ENCODE measurements at places on chromosomes 1 and 21.

DNA sequence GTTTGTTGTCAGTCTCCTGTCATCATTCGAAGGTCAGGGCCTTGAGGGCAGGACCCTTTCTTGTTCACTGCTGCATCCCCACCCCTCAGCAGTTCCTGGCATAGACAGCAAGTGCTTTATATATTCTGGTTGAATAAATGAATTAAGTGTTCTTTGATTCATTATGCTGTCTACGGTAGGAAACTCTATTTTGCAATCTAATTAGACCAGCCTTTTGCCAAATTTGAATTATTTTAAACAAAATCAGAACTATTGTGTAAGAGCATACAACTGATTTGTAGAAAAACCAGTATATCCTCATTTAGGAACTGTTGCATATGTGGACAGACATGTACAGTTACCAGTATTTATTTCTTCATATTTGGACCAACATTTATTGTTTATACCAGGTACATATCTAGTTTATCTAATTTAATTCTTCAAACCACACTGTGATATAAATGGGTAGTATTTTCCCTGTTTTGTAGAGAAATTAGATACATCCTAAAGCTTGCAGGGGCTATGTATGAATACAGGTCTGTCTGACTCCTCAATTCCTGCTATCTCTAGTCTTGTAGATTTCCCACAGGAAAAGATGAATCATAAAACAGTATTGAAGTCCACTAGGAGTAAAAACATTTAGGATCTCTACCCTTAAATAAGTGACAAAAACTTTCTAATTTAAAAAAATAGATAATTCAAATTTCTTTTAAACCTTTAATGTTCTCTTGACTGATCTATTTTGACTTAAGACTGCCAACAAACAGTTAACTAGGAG, 10.4 kb downstream of the MGST3 start:
- no peak for DNase-seq

DNA sequence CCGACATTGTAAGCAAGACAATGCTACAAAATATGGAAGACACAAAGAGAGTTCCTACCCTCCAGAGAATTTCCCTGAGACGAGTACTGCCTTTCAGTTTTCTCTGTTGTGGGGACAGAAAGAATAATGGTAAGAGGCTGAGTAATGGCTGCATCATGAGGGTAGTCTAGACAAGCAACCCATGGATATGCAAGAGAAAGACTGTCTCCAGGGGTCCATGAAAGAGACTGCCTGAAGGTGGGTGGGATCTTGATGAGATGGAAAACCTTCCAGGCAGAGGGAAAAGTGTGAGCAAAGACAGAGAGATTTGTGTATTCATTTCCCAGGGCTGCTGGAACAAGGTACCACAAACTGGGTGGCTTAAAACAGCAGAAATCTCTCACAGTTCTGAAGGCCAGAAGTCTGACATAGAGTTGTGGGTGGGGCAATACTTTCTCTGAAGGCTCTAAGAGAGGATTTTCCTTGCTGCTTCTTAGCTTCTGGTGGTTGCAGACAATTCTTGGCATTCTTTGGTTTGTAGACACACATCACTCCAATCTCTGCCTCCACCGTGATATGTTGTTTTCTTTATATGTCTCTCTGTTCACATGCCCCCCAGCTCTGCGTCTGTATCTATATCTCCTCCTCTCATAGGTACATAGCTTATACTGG, 41.4 kb downstream of the ANP32E start:
- DNase-seq: no peak

DNA sequence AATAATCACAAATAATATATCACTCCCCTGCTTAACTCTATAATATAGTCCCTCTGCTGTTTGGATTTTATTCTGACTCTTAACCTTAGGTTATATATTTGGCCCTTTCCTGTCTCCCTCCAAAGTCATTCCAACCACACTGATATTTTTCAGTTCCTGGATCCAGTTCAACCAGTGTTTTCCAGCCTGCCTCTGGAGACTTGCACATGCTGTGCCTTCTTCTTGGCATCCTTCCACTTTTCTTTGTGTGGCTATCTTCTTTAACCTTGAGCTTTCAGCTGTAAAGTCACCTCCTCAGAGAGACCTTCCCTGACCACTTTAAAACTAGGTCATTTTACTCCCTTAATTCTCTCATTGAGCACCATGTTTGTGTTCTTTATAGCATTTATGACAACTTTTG, 19.4 kb downstream of the CERS2 start:
- no peak for DNase-seq

- no peak for DNase-seq
Observed at GRCh38 chr21:44398499-44398898, 45.1 kb downstream of the TRPM2 start.

DNA sequence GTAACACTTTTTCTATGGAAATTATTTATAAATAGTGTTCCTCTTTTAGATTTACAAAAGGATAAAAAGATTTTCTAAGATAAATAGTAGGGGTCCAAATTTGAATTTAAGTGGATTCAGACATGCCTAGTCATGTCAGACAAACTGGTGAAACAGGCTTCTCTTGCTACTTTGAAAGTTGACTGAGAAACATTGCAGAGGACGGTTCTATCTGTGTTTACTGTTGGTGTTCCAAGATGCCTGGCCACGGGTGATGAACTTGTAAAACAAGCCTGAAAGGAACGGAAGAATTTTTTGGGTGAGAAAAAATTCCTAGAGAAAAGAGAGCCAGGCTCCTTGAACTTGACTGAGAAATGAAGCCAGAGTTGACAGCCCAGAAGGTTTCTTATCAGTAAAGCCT, 2.2 kb downstream of the KRTAP19-1 start:
- DNase-seq: no peak

DNA sequence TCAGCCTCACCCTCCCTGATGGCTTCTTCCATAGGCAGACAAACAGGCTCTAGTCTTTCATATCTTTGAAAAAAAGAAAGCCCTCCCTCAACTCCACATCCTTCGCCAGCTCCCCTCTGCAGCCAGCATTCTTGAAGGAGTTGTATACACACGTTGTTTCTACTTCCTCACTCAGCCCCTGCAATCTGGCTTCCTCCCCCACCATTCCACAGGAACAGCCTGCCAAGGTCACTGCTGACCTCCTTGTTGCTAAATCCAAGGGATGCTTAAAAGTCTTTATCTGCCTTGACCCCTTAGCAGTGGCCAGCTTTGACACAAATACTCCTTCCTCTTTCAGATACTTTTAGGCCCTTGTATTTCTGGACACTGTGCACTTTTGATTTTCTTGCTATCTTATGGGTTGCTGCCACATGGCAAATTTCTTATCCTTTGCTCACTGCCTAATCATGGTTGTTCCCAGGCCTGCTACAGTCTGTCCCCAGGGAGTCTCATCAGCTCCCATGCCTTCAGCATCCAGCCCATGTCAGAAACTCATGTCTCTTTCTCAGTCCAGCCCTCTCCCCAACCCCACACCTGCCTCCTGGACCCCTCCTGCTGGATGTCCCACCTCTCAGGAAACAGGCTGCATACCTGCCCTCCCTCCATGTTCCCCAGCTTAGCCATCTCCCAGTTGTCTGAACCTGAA, 8.3 kb downstream of the FAM229A start:
- DNase-seq: no peak

GRCh38 chr1:42848823-42849537, 2.6 kb downstream of the ZNF691 start:
- no peak for DNase-seq

GRCh38 chr1:30612536-30613065, 110.8 kb downstream of the MATN1 start:
- no peak for DNase-seq

DNA sequence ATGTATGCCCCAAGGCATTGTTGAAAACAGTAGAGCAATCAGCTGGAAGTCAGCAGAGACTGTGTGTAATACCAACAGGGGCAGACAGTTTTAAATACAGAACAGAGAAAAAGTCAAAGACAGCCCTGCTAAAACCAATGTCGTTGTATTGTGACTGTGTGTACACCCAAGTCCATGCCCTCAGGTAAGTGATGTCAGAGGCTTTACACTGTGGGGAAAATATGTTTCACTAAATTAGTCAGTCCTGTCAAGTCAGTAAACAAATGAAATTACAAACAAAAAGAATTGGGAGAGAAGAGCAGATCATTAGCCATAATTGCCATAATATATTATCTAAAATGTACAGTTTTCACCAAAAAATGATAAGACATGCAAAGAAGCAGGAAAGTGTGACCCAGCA, 2.4 kb upstream of the CYP2J2 start:
- no peak for DNase-seq
